Mesothelial cell of epicardium (in vitro differentiated cells): ENCODE measurements at places on chromosomes 6 and 20.

- DNase-seq, result no peak
Observed at GRCh38 chr6:108102965-108103364, 28.4 kb upstream of the OSTM1 start.

DNA sequence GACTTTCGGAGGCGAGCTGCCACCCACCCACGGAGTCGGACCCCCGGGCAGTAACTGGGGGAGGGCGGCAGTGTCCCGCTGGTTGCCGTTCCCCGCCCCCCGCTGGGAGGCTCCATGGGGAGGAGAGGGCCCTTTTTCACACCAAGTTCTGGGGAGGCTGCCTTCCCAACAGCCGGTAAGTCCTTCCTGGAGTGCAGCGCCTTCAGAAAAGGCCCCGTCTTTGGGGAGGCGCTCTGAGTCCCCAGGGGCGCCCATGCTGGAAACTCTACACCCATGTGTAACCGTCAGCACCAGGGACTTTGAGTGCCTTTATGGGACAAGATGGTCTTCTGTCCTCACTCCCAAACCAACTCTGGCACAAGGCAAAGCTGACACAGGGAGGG lies 430 bp upstream of the SOX18 start:
- no peak for DNase-seq

- DNase-seq, result no peak
Observed at GRCh38 chr6:44779130-44779826, 391.8 kb downstream of the CDC5L start.

GRCh38 chr6:148175550-148176188 lies 167.0 kb upstream of the SASH1 start:
- DNase-seq, result no peak

DNA sequence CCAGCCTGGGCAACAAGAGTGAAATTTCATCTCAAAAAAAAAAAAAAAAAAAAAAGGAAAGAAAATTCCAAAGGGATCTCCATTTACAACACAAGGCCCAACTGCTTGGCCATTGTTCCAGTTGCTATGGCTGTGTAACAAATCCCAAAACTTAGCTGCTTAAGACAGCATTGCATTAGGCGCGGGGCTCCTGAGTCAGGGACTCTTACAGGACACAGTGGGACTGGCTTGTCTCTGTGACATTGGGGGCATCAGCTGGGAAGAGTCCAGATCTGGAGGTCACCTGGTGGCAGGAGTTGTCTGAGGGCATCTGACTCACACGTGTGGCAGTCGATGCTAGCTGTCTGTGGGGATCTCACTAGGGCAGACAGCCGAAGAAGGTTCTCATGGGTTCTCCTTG lies 35.6 kb downstream of the TTLL9 start:
- DNase-seq, result no peak

DNA sequence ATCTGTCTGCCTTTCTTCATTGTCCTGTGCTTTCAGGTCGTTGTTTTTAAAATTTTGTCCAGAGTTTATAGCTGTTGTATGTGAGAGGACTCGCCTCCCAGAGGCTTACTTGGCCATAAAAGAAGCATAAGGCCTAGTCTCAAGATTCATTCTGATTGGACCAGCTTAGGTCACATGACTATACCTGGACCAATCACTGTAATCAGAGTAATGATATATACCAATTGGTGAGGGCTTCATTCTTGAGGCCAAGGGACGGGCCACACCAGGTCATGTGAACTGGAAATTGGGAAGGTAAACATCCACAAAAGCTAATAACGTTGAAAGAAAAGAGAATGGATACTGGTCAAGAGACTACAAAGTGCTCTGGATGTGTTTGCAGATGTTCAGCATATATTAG lies 141.4 kb upstream of the SULF2 start:
- no peak for DNase-seq

GRCh38 chr6:1780251-1780867 lies 170.6 kb downstream of the FOXC1 start:
- no peak for DNase-seq

GRCh38 chr6:128919412-128920180 lies 36.7 kb downstream of the LAMA2 start:
- no peak for DNase-seq

DNA sequence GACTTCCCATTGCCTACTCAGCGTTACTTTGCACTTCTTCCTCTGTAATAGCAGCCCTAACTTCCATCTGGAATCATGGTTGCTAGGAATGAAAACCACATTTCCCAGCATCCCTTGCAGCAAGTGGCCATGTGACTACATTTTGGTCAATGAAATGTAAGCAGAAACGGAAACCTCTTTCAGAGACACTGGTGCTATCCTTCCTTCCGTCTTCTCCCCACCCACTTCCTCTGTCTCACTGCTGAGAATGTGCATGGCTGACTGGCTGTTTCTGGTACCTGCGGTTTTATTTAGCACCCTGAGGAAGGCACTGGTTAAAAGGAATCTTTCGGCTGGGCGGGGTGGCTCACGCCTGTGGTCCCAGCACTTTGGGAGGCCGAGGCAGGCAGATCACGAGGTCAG lies 107.4 kb downstream of the SCML4 start:
- no peak for DNase-seq

GRCh38 chr6:170597278-170597677 lies 12.8 kb upstream of the PDCD2 start:
- DNase-seq, result no peak

GRCh38 chr6:1995636-1996035 lies 249.8 kb downstream of the GMDS start:
- no peak for DNase-seq

GRCh38 chr6:127900935-127901334 lies at the start of gene THEMIS:
THEMIS (minus strand) TSS chr6:127901058; CDS start chr6:127900932, 126 bp downstream.
- DNase-seq, result no peak
